ENCODE measurements at places on chromosomes 12 and 14. TPM values are rescaled to one million over a fixed set of nuclear protein-coding genes. Genes with fewer than 3 reads are reported as not detected.

- H3K27me3 ChIP-seq = peaks cover 16% of the 10 kb centered on the region
- peak overlapping the region; percentile 88 for H3K27ac ChIP-seq
- DNase-seq = peak; percentile 95
- peak overlapping the region; percentile 72 for H3K4me3 ChIP-seq
- peaks cover 17% of the 10 kb centered on the region for H3K4me1 ChIP-seq
Observed at GRCh38 chr12:56078931-56079722, 838 bp upstream of the ERBB3 start.

GRCh38 chr12:113088971-113089756 lies 32.6 kb downstream of the DTX1 start:
- H3K4me3 ChIP-seq = no peak overlapping the region
- no peaks in the 10 kb centered on the region for H3K36me3 ChIP-seq
- DNase-seq = no peak
- H3K4me1 ChIP-seq = peaks cover 5% of the 10 kb centered on the region

DNA sequence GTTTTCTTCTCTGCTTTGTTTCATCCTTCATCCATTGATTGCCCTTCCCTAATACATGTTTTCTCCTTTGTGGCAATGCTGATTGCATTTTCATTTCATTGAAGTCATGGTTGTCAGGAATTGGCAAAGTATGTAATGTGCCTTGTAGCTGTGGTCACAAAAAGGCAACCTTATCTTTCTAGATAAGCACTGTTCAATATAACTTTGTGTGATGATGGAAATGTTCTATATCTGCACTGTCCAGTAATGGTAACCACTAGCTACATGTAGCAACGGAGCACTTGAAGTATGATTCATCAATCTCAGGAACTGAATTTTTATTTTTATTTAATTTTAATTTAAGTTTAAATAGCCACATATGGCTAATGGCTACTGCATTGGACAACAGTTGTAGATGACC lies 79.8 kb downstream of the PCNX1 start:
- no peak overlapping the region for H3K4me3 ChIP-seq
- H3K27ac ChIP-seq = no peak overlapping the region
- H3K27me3 ChIP-seq = no peaks in the 10 kb centered on the region
- peaks cover 4% of the 10 kb centered on the region for H3K4me1 ChIP-seq
- no peak for DNase-seq

DNA sequence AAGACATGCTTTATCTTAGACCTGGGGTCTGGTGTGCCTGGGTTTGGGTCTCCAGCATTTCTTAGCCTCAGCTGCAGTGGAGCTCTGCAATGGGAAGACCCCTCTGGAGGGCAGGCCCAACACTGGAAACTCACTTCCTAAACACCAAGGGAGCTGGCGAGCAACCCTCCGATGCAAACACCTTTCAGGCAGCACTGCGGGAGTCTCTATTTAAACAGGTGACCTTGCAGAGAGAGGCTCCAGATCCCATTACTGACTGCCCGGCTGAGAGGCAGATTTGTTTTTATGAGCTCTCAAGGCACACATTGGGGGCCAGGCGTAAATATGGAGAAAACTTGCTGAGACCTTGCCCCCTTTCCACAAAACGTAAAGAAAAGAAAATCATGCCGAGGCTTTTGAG lies 195.5 kb downstream of the PAX9 start:
- no peaks in the 10 kb centered on the region for H3K36me3 ChIP-seq
- no peak overlapping the region for H3K27ac ChIP-seq
- no peak for DNase-seq
- H3K4me3 ChIP-seq = no peak overlapping the region

DNA sequence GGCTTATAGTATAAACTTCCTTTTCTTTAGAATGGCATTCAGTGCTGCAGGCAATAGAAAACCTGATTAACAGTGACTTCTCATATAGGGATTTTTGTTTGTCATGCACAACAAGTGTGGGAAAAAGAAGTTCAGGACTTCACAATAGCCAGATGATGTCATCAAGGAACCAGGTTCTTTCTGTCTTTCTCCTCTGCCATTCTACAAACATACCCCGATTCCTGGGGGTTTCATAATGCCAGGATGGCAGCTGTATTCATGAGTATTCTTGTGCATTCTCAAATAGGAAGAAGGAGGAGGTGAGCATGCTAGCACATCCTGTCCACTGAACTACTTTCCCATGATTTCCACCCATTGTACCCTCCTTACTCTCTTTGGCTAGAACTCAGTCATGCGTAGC lies 182.7 kb upstream of the EEA1 start:
- H3K4me3 ChIP-seq = no peak overlapping the region
- no peak overlapping the region for H3K27ac ChIP-seq
- no peaks in the 10 kb centered on the region for H3K27me3 ChIP-seq
- no peaks in the 10 kb centered on the region for H3K4me1 ChIP-seq
- no peaks in the 10 kb centered on the region for H3K36me3 ChIP-seq

DNA sequence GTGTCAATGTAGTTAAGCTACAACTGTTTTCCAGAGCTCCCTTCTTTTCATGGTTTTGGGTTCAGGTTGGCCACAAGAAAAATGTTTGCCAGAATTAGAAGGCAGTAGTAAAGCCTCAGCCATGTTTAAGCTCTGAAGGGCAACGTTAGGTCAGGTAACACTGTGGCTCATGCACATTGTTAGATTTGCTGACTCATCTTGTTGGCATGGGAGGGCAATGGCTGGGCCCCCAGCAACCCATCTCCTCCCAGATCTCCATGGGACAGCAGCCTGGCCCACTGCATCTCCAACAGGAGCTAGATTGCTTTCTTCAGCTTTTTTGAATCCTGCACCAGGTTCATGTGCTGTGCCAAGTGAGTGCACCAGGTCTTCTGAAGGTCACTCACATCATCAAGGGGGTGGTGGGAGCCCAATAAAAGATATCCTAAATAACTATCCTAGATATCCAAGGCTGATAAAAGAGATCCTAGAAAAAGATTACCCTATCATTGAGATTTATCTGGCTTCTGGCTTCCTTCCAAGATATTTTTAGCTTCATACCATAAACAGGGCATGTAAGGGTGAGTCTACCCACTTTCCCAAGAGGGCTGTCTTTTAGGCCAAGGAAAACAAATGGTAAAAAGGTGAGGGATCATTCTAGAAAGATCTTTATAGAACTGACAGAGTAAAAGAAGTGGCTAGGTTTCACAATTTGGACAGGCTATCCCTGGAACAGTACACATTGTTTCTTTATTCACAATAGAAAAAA lies 28.9 kb downstream of the PTGER2 start:
- H3K36me3 ChIP-seq = no peaks in the 10 kb centered on the region
- H3K4me1 ChIP-seq = no peaks in the 10 kb centered on the region
- DNase-seq = no peak
- no peak overlapping the region for H3K4me3 ChIP-seq
- no peaks in the 10 kb centered on the region for H3K27me3 ChIP-seq
- no peak overlapping the region for H3K27ac ChIP-seq

DNA sequence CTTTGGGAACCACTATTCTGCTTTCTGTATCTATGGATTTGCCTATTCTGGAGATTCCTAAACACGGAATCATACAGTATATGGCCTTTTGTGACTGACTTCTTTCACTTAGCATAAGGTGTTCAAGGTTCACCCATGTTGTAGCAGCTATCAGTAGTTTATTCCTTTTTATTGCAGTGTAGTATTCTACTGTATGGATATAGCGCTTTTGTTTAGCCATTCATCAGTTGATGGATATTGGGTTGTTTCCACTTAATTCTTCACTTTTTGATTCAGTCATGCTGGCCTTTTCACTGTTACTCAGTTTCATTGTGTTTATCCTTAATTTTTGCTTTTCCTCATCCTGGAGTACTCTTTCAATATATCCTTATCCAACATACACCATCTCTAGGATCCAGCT lies 5.1 kb downstream of the PPP4R4 start:
- no peak for DNase-seq
- H3K36me3 ChIP-seq = no peaks in the 10 kb centered on the region
- H3K27me3 ChIP-seq = peaks cover 49% of the 10 kb centered on the region
- no peak overlapping the region for H3K27ac ChIP-seq

- DNase-seq = no peak
- no peak overlapping the region for H3K27ac ChIP-seq
- H3K4me3 ChIP-seq = no peak overlapping the region
- peaks cover 6% of the 10 kb centered on the region for H3K4me1 ChIP-seq
- no peaks in the 10 kb centered on the region for H3K27me3 ChIP-seq
- no peaks in the 10 kb centered on the region for H3K36me3 ChIP-seq
Observed at GRCh38 chr14:100048786-100049185, 16.4 kb upstream of the EVL start.

- H3K4me1 ChIP-seq = peaks cover 16% of the 10 kb centered on the region
- H3K27me3 ChIP-seq = peaks cover 70% of the 10 kb centered on the region
- no peak overlapping the region for H3K27ac ChIP-seq
- DNase-seq = no peak
Observed at GRCh38 chr14:60515511-60516289, 6.8 kb downstream of the SIX6 start.

DNA sequence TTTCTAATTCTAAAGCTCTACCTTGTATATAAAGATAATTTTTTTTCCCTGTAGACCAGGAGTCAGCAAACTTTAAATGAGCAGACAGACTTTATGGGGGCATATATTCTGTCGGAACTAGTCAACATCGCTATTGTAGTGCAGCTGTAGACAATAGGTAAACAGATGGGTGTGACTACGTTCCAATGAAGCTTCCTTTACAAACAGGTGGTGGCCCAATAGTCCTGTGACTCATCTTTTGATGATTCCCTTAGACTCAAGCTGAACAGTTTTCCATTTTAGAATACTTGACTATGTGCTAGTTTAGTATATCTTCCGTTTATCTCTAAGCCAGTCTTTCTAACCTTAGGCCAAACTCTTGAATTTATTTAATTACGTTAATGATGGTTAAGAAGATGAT lies 16.3 kb downstream of the MUCL1 start:
- no peaks in the 10 kb centered on the region for H3K36me3 ChIP-seq
- H3K27me3 ChIP-seq = no peaks in the 10 kb centered on the region
- H3K4me1 ChIP-seq = no peaks in the 10 kb centered on the region
- H3K27ac ChIP-seq = no peak overlapping the region

DNA sequence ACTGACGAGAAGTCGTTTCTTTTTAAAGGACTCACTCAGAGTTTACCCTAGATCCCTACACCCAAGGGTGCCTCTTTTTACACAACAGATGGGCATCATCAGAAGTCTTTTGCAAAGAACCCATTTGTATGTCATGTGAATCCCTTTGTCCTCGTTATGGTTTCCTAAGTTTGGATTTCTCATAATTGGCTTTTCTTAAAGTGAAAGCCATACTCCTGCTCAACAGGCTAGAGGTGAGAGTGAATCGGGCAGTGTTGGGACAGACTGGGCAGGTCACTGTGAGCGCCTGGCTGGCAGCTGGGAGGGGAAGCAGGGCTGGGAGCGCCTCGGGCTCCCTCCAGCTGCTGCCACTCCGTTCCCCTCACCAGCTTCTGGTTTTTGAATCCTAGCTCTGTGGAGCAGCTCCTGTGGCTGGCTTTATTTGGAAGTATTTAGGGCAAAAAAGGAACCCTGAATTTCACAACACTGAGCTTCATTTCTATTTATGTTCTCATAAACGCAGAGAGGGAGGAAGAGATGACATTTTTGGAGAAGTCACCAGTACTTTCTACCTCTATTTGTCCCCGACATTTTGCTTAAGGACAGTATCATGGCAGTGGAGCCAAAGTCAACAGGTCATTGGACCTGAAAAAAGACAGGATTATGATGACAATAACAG lies 63.8 kb upstream of the ACTN1 start:
- peak overlapping the region; percentile 72 for H3K27ac ChIP-seq
- peak; percentile 80 for DNase-seq
- no peak overlapping the region for H3K4me3 ChIP-seq
- no peaks in the 10 kb centered on the region for H3K27me3 ChIP-seq
- H3K36me3 ChIP-seq = no peaks in the 10 kb centered on the region

DNA sequence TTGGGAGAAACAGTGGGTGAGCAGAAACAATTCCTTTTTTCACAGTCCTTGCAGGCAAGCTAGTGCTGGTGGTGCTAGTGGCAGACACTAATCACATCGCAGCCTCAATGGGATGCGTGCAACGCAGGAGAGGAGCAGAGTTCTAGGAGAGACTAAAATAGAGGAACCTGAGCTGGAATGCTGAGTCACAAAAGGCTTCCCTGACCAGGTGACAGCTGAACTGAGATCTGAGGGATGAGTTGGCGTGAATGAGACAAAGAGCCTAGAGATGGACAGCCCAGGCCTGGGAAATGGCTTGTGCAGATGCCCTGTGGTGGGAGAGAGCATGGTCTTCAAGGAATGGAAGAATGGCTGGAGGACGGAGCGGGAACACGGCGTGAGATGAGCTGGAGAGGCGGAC lies 25.8 kb downstream of the ACADS start:
- H3K36me3 ChIP-seq = no peaks in the 10 kb centered on the region
- H3K27ac ChIP-seq = no peak overlapping the region
- no peaks in the 10 kb centered on the region for H3K4me1 ChIP-seq
- DNase-seq = no peak

DNA sequence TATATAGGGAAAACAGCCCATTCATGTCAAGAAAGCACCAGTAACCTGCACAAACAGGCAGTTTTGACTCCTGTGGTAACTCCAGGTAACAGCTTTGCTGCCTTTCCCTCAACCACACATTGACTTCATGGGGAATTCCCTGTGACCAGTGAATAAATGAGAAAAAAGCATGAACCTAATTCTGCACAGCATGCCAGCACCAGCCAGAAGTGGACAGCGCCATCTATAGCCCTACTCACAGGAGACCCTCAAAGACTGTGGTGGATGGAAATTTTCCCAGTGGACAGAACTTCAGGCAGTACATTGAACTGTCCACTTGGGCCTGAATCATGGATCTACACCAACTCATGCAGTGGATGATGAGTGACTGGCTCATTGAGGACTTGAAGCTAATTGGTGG lies 152.1 kb downstream of the SLC8A3 start:
- H3K27me3 ChIP-seq = peaks cover 11% of the 10 kb centered on the region
- no peaks in the 10 kb centered on the region for H3K36me3 ChIP-seq
- H3K27ac ChIP-seq = no peak overlapping the region

DNA sequence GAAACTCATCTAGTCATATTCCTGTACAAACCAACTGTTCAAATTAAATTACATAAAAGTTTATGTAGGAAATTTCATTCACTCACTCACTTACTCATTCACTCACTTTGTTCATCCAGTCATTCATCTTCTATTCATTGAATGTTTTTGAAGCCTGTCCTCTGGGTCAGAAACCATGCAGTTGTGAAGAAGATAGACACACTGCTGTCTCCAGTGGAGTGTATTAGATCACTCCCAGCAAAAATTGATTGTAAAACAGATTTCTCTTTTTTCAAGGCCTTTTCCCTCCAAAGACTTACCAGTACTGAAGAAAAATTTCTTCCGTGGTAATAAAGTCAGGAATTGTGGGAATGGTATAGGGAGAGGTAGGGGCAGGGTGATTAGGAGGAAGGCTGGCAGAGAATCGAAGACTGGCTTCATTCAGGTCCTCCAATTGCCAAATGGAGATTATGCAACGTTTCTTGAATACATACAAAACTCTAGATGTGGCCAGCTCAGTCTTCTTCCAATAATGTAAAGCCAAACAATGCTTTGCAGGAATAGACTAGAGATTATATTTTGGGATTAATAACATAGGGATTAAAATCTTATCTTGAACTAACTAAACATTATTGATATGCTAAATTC lies 9.1 kb downstream of the LRRK2 start:
- no peak overlapping the region for H3K27ac ChIP-seq
- H3K36me3 ChIP-seq = peaks cover 60% of the 10 kb centered on the region
- H3K4me3 ChIP-seq = peak overlapping the region; percentile 4
- H3K4me1 ChIP-seq = peaks cover 5% of the 10 kb centered on the region
- no peaks in the 10 kb centered on the region for H3K27me3 ChIP-seq

The CISTR gene
- not detected for total RNA-seq

The ADAM21 gene
- 0.24 TPM for total RNA-seq

The LMNTD1 gene
- total RNA-seq = 2.6 TPM

The GLS2 gene
- total RNA-seq = 4.8 TPM

The TPCN1 gene
- 68.1 TPM for total RNA-seq

The LARP4 gene
- 62.2 TPM for total RNA-seq

The SLC8A3 gene
- total RNA-seq = 1.9 TPM

The ADCK1 gene
- 7.4 TPM for total RNA-seq

The ACRBP gene
- 7.2 TPM for total RNA-seq

The LHX5 gene
- not detected for total RNA-seq

The DBX2 gene
- total RNA-seq = 0.12 TPM
